ENCODE measurements at places on chromosomes 4 and X.

- no peak for DNase-seq
Measured at GRCh38 chrX:147602176-147602696, 309.5 kb upstream of the FMR1 start.

DNA sequence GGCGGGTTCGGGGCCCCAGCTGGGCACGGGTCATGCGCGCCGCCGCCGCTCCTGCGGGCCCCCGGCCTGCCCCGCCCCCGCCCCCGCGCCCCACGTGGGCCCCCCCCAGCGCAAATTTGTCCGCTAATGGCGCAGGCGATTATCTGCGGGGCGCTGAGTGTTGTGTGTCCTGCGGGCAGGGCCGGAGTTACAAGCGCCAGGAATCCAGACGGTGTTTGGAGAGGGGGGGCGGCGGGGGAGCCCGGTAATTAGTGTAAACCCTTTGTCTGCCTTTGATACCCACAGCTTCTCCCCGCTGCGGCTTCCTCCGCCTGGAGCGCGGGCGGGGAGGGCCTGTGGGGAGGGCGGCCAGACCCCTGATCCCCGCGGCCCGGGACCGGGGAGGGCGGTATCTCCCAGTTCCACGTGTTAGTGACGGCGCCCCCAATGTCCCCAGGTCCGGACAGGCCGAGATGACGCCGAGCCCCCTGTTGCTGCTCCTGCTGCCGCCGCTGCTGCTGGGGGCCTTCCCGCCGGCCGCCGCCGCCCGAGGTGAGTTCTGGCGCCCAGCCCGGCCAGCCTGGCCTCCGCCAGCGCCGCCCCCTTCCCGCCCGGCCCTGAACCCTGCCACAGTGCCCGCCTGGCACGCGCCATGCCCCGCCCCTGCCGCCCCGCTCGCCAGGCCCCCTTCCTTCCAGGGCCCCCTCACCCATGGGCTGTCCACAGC is 761 bp downstream of the FGFRL1 start:
- DNase-seq, result no peak

DNA sequence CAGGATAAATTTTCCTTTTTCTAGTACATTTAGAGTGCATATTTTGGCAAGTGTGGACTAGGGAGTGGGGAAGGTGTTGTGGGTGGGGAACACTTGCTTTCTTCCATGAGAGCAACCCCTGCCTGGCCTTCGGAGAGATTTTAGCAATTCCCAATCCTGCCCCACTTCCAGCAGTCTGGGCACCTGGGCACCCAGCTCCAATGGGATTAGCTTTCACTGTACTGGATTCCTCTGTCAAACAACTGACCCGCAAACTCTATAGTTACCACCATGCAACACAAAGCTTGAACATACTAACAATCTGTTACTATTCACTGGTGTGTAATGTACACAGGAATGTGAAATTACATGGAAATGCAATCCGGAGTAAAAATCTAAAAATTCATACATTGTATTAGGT is 50.3 kb downstream of the SH3RF1 start:
- DNase-seq, result no peak

GRCh38 chr4:101347267-101347556 is at the start of gene PPP3CA:
Gene PPP3CA (minus strand): TSS chr4:101347526.
- no peak for DNase-seq

GRCh38 chrX:134538316-134538715 is 78.4 kb downstream of the HPRT1 start:
- DNase-seq, result no peak

- DNase-seq, result no peak
Measured at GRCh38 chrX:68570598-68570997, 71.7 kb downstream of the YIPF6 start.

GRCh38 chr4:84407554-84408407 is 91.3 kb downstream of the NKX6-1 start:
- DNase-seq, result no peak

DNA sequence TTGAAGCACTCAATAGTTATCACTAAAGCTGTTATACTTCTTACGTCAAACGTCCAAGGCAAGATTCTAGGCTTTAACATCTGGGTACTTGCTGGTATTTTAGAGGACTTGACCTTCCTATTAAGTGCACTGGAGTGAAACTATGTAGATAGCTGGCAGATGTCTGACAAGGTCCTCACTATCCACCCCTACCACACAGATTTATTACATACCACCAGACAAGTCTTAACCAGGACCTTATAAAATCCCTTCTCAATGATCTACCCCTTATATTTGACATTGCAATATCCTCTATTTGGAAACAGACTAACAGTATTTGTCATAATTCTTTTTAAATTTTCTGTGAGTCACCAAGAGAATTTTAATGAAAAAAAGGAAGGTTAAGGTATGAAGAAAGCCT is 78.8 kb downstream of the PDGFC start:
- DNase-seq, result no peak

GRCh38 chr4:102828497-102828808 is 1.1 kb upstream of the UBE2D3 start:
- DNase-seq, result no peak

DNA sequence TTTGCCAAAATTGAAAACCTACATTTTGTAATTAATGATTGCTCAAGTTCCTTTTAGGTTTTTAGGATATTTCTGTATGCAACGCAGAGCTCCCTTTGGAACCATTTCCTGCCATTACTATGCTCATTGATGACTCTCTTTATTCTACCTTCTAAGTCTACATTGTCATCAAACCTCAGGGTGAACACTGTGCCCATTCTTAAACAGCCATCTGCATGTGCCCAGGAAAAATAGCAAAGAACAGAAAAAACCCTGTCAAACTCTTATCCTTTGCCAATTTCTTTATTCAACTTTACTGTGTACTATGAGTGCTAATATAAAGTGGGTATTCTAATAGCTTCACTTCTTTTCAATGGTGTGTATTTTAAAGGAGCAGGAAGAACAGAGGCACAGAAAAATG is 1455.9 kb downstream of the ADGRL3 start:
- DNase-seq, result no peak

- no peak for DNase-seq
Measured at GRCh38 chr4:183588169-183588675, 70.8 kb downstream of the RWDD4 start.

DNA sequence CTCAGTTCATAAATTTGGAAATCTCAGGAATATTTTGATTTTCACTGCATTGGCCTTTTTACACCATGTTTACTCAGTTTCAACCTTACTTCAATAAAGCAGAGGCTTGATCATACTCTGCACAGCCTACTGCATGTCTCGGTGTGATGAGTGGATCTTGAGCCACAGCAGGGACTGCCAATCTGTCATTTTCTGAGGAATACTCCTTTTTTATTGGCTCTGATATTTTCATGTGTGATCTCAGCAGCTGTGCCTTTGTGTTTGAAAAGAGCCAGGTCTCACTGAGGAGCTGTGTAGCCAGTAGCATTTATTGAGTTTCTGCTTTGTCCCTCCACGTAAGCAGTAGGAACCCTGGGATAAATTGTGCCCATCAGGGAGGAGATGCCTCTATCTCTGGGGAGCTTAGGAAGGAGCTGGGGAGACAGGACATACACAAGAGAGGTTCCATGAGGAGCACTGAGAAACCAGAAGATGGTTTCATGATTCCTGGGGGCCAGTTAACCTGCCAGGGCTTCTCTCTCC is 18.9 kb upstream of the TRIM2 start:
- no peak for DNase-seq

Measured in stimulated activated CD4-positive, alpha-beta T cell treated with anti-CD3 and anti-CD28 coated beads, TNF-alpha, amount 100 ng/mL, for 1 hour (primary cell).